ENCODE measurements at places on chromosomes 2 and 18.
A peak's percentile ranks its signal among the peaks of the same experiment; 100 is the strongest.

DNA sequence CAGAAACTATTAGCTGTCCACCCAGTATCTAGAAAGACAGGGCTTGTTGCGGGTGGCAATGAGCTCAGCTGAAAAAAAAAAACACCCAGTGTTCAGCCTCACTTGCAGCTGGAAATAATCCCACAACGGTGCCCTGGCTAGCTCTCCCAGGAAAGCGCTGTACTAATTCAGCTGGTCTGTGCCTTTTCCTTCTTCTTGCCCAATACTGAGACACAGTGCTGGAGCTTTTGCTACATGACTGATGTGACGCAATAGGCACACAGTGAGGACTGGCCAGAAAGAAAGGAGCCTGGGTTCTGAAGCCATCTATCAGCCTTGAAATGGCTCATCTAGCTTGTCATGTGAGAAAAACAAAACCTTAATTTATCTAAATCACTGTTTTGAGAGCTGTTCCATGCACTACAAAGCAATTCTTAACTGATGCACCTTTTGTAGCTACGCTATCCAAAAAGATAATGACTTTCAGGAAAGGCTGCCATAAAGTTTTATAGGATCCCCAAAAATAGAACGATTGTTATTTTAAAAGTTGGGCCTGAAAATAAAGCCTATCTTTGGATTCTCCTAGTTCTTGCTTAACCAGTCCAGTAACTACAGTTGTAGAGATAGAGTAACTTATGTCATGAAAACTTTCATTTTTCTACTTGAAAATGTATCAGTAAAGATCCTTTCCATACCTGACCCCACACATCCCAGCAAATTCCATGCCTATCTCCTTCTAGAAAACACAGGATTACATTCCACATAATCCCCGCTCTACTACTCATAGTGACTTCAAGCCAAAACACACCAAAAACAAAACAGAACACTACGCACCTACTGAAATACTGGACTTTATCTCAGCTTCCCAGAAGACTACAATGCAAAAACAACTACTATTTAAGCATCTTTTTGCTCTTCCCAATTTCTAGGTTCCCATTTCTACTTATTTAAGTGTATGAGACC lies 15.9 kb downstream of the KIDINS220 start:
- no peak overlapping the region for H3K27ac ChIP-seq
- peak; percentile 56 for DNase-seq
- peaks cover 4% of the 10 kb centered on the region for H3K4me1 ChIP-seq

GRCh38 chr2:96767135-96767871 lies 6.6 kb downstream of the CNNM4 start:
- H3K4me3 ChIP-seq = no peak overlapping the region
- H3K27ac ChIP-seq = no peak overlapping the region
- H3K36me3 ChIP-seq = no peaks in the 10 kb centered on the region
- DNase-seq = no peak
- no peaks in the 10 kb centered on the region for H3K27me3 ChIP-seq

DNA sequence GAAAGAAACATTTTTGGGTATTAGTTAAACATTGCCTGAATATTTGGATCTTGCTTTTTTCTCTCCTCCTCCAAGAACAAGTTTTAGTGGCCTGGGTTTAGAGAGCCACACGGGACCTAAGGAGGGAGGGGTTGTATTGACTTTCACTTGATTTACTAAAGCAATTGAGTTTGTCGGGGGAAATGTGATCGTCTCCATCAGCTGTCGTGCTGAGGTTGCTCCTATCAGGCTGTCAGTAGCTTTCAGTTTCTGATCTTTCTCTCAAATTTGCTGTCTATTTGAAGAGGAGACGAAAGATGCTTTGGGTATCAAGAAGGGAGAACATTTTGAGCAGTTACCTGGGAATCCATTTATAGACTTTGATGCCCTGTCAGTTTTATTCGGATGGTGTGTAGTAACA lies 106.0 kb downstream of the SETBP1 start:
- H3K36me3 ChIP-seq = no peaks in the 10 kb centered on the region
- H3K4me1 ChIP-seq = no peaks in the 10 kb centered on the region
- no peak overlapping the region for H3K27ac ChIP-seq
- H3K4me3 ChIP-seq = no peak overlapping the region
- no peak for DNase-seq

- H3K4me1 ChIP-seq = no peaks in the 10 kb centered on the region
- H3K36me3 ChIP-seq = no peaks in the 10 kb centered on the region
- H3K4me3 ChIP-seq = no peak overlapping the region
- H3K27ac ChIP-seq = no peak overlapping the region
Observed at GRCh38 chr2:151844211-151844896, 16.1 kb upstream of the ARL5A start.

DNA sequence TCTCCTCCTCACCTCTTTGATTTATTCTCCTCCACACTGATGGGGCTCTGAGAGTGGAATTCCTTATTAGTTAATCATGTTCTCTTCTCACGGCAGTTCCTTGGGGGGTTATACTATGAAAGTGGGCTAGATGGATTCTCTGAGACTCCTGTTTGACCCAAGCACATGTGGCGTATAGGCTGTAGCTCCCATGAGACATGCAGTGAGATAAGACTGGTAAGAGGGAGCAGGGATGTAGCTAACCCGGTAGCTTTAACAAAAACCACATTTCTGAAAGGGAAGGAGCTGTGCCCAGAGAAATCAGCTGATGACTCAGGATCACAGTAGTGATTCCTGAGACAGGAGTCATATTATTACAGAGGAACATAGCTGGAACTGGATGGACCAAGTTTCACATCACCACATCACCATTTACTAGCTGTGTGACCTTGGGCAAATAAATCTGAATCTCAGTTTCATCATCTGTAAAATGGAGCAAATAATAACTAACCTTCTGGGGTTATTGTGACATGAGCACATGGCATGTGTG lies 82.9 kb downstream of the CRIM1 start:
- no peak overlapping the region for H3K4me3 ChIP-seq
- DNase-seq = peak; percentile 99
- H3K27ac ChIP-seq = peak overlapping the region; percentile 67

DNA sequence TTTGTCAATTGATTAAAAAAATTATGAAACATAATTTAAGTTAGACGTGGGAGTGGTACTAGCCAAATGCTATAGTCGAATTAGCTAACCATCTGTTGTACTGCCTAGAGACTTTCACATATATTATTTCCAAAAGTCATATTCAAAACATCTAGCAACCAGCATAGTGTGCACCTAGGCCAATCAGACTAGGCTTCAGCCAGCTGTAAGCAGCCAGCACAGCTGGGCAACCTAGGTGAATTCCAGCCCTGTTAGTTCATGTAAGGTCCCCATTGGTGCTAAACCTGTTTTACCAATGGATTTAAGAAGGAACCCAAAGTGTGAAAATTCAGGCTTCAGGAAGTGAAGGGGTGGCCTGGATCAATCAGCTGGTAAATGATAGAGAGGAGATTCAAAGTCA lies 144.3 kb downstream of the BCL2 start:
- H3K4me3 ChIP-seq = no peak overlapping the region
- DNase-seq = no peak
- no peaks in the 10 kb centered on the region for H3K36me3 ChIP-seq

GRCh38 chr2:113922335-113922734 lies 32.4 kb downstream of the ACTR3 start:
- DNase-seq = no peak
- peaks cover 25% of the 10 kb centered on the region for H3K36me3 ChIP-seq
- H3K4me1 ChIP-seq = no peaks in the 10 kb centered on the region

DNA sequence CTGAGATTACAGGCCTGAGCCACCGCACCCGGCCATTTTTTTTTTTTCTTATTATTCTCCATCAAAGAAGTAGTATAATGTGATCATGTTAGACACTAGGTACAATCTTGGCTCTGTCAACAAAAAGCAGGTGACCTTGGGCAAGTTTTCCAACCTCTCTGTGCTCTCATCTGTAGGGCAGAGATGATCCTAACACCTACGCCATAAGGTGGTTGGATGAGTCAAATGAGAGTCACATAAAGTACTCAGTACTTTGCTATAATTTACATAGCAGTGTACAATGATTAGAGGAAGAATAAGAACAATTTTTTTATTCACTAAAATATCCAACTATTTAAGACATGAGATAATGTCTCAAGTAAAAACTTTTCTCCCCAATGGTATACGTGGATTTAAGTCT lies 128.6 kb downstream of the TGIF1 start:
- no peak overlapping the region for H3K27ac ChIP-seq
- no peak for DNase-seq
- H3K4me1 ChIP-seq = peaks cover 5% of the 10 kb centered on the region
- no peaks in the 10 kb centered on the region for H3K27me3 ChIP-seq
- H3K4me3 ChIP-seq = no peak overlapping the region
- no peaks in the 10 kb centered on the region for H3K36me3 ChIP-seq

DNA sequence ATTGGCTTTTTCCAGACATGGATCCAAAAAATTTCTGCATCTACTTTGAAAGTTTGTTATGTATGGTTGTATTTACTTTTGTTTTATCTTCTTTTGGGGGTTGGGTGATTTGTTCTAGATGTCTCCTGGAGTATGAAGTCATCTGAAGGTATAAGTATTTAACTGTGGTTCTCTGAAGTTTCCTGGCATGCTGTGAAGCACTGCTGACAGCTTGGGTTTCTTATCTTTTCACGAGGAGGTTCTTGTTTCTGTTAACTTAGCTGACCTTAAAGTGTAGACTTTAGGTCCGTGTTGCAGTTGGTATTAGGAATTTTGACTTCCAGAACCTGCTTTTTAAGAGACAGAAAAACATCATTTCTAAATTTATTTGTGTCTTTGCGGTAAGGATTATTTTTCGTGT lies 15.9 kb downstream of the GLS start:
- H3K4me1 ChIP-seq = peaks cover 1% of the 10 kb centered on the region
- DNase-seq = no peak
- H3K27ac ChIP-seq = no peak overlapping the region
- H3K27me3 ChIP-seq = no peaks in the 10 kb centered on the region
- H3K4me3 ChIP-seq = no peak overlapping the region

DNA sequence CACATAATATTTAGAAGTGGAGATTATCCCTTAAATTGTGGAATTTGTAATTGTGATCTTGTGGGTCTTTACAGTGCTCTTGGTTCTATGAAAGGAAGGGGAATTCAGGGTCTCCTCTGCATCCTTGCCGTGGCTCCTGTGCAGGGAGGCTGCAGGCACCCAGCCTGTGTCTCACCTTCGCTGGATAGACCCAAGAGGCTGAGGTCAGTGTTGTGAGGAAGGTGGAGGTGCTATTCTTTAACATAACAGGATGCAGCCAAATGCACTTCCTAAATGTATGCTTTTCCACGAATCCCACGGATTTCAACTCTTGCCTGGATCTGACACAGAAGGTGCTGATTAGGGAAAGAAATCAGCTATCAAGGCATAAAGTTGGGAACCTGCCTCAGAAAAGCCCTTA lies 69.5 kb downstream of the TMEM18 start:
- no peaks in the 10 kb centered on the region for H3K36me3 ChIP-seq
- DNase-seq = no peak
- no peaks in the 10 kb centered on the region for H3K27me3 ChIP-seq
- H3K4me3 ChIP-seq = no peak overlapping the region
- H3K27ac ChIP-seq = no peak overlapping the region

DNA sequence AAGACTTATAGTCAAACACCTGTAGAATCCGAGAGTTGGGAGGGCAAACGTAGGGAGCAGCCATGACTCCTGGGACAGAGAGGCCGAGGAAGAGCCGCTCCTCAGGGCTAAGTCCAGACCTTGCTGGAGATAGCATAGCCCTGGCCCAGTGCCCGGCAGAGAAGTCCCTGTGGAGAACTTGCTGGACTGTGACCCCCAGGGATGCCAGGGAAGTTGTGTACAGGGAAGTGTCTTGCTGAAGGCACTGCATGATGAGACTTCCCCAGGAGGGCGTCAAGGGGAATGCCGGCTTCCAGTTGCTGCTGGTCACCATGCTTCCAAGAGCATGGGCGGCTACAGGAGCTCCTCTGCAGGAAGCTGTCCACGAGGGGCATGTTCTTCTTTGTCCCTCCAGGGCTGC lies 8.6 kb upstream of the CNDP1 start:
- no peak for DNase-seq
- no peak overlapping the region for H3K27ac ChIP-seq
- no peak overlapping the region for H3K4me3 ChIP-seq
- H3K36me3 ChIP-seq = no peaks in the 10 kb centered on the region

DNA sequence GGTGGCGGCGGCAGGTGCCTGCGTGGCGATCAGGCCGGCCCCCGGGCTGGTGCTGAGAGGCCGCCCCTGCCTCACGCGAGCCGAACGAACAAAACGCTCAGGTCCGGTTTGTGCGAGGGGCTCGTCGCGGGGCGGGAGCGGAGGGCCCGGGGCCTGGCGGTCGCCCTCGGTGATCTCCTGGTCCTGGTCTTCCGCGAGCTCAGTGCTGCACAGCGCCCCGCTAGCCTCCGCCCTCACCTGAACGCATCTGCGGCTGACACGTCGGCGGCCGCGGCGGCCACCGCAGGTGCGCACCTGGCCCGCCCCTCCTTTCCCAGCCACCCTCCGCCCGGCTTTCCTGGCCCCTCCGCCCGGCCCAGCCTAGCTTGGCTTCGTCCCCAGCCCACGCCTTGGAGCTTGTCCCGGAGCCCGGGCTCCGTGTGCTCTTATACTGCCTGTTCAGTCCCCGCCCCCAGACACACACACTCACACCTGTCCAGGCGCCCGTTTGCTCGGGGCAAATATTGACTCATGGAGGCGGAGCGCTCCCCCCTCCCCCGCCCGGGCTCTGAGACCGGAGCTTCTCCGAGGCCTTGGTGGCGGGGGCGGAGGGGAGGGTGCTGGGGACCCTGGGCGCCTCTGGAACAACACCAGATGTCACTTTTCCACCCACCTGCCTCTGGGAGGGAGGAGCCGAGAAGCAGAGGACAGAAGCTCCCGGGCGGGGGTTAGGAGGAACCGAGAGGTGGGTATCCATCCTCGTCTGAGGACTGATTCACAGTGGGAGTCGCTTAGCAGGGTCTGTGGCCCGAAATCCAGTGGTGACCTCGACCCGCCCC lies 8.6 kb upstream of the CRYBA2 start:
- peaks cover 79% of the 10 kb centered on the region for H3K27me3 ChIP-seq
- H3K27ac ChIP-seq = no peak overlapping the region

DNA sequence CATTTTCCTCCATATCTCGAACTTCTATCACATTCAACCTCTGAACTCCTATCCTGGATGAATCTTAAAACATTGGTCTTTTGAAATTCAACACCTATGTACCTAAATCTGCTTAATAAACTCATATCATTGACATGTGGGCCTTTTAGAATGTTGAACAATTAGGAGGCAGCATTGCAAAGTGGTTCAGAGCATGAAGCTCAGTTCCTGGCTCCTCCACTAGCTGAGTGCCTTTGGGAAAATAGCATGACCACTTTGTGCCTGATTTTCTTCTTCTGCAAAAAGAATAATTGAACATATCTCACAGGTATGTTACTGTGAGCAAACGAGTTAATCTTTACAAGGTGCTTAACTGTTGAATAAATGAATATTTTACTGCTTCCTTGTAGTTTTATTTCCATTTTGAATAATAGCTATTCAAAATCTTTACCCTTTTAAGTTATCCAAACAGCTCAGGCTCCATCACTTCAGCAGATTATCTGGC lies 14.3 kb upstream of the ITPRID2 start:
- no peak overlapping the region for H3K27ac ChIP-seq
- no peaks in the 10 kb centered on the region for H3K27me3 ChIP-seq
- DNase-seq = no peak
- H3K4me1 ChIP-seq = no peaks in the 10 kb centered on the region

Data from IMR-90 (cell line).